ENCODE measurements at places on chromosomes 6 and 20.

- DNase-seq, result no peak
Observed at GRCh38 chr6:132812756-132813172, 1.6 kb upstream of the RPS12 start.

DNA sequence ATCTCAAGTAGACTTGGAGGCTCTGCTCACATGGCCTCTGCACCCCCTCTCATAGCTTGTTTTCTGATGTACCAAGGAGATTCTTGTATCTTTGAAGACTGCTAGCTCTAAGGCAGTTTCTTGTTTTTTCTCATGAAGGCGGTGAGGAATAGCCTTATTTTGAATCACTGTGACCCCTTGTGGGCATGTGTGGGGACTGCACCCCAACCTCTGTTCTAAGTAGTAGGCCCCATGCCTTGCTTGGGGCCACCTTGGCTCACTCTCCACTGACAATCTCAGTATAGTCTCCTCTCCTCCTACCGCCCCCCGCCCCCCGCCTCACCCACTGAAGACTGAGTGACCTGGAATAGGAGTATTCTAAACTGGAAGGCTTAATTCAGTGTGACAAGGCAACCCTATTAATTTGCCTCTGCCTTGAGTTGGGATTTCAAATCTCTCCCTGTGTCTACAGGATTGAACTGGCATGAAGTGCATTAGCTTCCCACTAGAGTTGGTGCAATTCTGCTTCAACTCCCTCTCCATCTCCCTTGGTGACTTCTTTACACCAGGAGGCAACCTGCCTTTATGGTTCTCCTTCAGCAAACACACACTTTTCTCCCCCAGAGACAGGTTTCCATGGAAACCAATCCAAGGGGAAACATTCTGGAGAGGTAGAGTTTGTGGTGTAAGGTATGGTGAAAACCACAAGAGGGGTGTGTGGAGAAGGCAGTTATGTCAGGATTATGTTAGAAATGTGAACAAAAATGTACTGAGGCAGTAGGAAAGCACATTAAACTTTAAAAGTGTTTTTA is 75.4 kb upstream of the ECI2 start:
- DNase-seq, result peak; percentile 22

DNA sequence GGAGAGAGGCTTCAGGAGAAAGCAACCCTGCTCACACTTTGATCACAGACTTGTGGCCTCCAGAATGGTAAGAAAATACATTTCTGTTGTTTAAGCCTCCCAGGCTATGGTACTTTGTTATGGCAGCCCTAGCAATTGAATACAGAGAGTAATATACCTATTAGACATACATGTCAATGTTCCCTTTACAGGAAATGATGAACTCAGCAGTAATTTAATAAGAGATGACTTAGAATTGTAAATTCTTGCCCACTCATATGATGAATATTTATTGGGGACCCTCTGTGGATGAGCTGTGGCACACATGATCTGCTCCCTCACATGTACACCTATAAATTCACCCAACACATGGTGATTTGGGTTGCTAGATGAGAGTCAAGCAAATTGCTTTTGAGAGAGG is 20.4 kb upstream of the FOXA2 start:
- no peak for DNase-seq

GRCh38 chr6:112701201-112701600 is 354.1 kb downstream of the RFPL4B start:
- no peak for DNase-seq

DNA sequence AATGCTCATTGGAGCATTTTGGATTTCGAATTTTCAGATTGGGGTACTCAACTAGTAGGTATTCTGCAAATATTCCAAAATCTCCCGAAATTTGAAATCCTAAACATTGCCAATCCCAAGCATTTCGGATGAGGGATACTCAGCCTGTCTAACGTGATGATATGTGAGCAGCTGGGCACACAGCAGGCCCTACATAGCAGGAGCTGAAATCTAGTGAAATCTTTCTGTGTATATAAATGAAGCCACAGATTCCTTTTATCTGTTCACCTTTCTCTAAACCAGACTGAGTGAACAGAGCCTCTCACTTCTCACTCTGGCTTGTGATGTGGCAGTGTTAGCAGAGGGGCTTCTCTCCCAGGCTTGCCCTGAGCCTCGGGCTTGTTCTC is 17.8 kb downstream of the STX16 start:
- no peak for DNase-seq

DNA sequence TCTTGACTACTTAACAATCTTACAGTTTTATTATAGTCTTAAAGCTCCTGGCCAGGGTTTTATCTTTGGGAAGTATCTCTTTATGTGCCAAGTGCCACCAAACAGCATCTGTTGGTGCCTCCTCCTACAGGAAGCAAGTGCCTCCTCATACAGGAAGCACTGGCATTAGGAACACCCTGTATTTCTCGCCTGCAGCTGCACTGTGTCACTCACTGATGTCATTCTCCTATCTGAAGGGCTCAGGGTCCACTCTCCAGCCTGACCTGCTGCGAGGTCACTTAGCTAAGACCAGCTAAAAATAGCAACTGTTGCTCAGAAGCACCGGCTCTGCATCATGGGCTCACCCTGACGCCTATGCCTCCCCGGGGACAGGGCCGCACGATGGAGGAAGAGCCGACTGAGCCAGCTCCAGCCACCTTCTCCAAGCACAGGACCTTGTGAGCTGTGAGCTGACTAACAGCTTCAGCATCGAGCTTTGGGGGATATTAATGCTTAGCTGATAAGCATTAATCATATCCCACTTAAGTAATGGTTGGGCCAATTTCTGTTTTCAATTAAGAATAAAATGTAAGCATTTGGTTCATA is 66.3 kb upstream of the CD93 start:
- DNase-seq, result peak; percentile 95

- DNase-seq, result no peak
Observed at GRCh38 chr20:37956107-37956585, 53.2 kb downstream of the VSTM2L start.

DNA sequence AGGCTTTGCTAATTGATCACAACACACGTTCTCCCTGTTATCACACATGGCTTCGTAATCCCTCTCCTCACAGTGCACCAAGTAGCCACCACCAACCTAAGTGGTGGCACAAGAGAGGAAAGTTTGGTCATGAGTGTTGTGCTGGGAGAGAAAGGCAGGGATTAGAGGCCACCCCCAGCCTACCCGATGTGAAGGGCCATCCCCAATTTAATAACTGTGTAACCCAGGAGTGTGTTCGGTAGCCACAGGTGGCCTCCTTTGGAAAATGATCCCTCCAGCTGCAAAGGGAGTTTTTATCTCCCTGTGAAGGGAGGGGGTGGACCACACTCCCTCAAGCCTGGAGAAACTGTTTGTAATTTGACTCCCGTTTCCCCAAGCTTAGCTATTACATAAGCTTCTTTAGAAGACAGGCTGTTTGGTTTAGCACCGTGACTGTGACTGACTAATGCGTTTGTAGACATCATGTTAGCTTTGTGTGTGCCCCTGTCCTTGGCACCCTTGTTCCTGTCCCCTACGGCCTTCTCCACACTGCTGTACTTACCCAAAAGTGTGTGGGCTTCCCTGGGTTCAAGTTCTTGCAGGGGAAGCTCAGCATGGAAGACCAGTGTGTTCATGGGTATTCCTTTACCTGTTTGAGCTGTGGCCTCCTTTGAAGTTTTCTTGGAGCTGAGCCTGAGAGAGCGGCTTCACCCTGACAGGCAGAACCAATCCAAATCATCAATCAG is 20.6 kb downstream of the PPP1R16B start:
- DNase-seq, result peak; percentile 36

DNA sequence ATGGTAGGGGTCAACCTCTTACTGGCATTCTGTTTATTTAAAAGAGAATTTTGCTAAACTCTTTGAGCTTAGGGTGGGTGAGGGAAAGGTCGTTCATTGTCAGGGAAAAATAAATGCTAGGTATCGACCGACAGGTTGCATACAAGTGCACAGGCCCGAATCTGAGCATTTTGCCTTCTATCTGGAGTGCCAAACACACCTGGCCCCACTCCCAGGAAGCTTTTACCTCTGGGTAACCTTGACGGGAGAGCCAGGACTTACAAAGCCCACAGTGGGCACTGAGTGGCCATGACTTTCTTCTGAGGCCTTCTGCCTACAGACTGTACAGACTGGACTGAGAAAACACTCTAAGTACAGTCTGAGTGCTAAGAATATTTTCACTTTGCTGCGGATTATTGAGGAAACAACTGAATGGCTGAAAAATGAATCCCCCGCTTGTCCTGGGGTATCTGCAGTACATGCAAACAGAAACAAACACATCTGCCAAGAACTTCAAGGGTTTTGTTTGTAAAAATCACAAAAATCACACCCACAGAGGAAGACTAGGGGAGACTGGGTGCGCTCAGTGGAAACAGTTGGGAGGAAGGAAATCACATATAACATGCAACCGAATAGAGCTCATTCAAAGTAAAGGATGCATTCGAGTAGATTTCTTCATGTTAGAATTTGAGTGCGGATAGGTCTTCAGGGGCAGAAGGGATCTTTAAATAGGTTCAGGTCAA is 152.8 kb downstream of the NFATC2 start:
- no peak for DNase-seq

GRCh38 chr20:46057856-46058598 is 29.0 kb downstream of the SLC12A5 start:
- no peak for DNase-seq

All from HuH-7.5 (cell line).